ENCODE measurements at places on chromosomes 11 and 22.

DNA sequence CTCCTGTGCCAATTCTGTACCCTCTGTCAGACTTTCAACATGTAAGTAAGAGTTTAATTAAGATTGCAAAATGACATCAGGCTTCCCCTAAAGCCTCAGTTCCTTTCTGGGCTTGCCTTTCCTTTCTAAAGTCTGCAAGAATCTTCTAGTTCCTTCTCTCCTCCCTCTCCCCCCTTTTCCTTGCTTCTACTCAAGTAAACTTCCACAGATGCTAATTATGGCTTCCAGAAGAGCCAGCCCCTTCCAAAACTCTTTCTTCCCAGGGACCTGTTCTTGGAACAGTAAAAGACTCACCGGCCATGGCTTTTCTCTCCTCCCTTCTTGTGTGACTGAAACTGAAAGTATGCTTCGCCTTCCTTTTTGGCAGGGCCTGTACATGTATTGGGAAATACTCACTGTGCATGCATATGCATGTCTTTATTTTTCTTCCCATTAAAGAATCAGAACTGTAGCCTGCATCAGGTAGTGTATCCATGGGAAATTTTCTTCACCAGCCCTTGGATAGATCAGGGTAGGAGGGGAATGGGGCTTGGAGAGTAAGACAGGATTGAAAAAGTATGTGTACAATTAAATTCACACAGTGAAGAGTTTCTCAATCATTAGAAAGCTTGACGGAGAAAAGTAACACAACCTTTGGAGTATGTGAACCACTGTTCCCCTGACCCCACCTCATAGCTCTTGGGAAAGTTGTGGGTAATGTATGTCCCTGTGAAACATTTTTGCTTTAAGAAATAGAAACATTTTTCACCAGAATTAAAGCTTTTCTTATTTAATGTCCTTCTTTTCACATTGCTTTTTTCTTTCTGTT lies at the start of gene CASP1:
Gene CASP1, minus strand, starts transcription at position 332 of the 808 bp plus-strand sequence. Its CDS starts 31 bp downstream, at position 301.
- DNase-seq, result no peak

- DNase-seq, result peak; percentile 84
Measured at GRCh38 chr22:41688365-41689211, at the start of gene SNU13. TSS of gene SNU13 (minus strand) at chr22:41688867. CDS start at chr22:41688796, 71 bp downstream.

DNA sequence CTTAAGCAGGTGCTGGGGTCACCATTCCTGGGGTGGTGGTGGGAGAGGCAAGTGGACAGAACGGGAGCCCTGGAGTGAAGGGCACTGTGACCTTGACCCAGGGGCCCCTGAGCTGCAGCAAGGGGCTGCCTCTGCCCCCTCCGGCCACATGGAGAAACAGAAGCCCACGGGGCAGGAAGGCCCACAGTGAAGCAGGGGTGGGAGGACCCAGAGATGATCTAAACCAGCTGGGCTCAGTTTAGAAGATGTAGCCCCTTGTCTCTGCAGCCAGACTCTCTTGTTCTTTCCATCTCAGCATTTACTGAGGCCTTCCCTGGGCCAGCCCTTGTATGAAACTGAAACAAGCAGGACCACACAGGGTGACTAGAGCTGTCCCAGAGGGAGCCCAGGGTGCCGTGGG lies 30.5 kb downstream of the WNT11 start:
- DNase-seq, result no peak

- no peak for DNase-seq
Measured at GRCh38 chr11:98955551-98955950, 65.2 kb upstream of the CNTN5 start.

DNA sequence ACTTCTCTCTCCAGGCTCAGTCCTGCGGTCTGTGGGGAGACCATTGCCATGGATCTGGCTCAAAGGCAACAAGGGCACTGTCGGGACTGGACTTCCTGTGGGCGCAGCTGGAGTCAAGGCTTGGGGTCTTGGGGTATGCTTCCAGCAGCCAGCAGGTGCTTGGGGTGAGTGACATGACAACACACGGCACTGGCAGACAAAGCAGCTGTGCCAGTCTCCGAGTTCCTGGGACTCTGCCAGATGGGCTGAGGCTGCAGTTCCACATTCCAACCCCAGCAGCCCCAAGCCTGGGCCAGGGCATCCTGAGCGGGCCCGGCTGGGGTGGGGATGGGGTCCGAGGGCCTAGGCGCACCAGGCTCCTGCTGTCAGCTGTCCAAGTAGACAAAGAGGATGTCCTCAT lies 12.3 kb downstream of the GUCD1 start:
- no peak for DNase-seq

GRCh38 chr11:70067591-70068341 lies 10.4 kb upstream of the ANO1 start:
- DNase-seq, result no peak

GRCh38 chr11:47524291-47524874 lies 28.5 kb downstream of the CELF1 start:
- no peak for DNase-seq

- no peak for DNase-seq
Measured at GRCh38 chr11:81744336-81745116, 989.1 kb downstream of the FAM181B start.

DNA sequence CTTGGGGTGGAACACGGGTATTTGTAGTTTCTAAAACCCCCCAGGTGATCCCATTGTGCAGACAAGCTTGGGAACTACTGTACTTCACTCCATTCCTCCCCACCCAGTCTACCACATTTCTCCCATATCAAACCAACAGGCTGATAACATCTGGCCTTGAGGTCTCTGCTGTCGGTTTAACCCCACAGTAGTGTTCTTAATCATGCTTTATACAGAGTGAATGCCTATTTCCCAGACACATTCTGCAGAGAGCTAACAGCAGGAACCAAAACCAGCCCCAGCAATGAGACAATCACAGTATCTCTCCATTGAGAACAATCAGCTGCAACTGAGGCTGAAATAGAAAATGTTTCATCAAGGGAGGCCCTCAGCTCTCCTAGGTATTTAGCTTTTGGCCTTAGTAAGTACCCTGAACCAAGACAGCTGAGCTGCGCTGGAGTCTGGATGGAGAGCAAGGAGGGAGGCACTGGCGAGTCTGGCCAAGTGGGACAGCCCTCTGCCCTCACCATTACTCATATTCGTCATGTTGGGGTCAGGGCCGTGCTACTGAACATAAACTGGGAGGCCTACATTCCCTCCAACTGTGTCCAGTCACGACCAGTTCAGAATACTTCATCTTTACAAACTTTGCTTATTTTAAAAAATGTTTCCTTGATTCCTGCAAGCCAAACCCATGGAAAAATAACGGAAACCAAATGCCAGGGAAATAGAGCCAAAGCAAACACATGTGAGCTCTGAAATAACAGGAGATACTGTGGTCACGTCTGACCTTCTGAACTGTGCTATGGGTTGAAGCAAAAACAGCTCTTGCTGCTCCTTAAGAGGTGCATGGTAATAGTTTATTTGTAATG lies 81.0 kb downstream of the CCDC34 start:
- DNase-seq, result no peak

DNA sequence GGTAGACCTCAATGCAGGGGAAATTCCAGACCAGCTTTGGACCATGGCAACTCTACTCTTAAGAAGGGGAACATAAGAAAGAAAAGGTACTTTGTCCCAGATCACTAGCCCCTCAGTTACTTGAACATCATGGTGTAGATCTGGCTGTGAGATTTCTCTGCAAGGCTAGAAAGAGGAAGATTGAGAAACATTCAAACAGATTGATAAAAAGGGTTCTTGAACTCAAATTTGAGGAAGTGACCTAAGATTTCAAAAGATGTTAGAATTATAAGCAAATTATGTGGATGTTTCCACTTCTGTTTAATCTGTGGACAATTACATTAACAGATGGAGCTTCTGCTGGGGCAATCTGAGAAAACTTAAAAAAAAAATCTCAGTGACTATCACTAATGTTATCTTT lies 21.8 kb upstream of the UPB1 start:
- DNase-seq, result no peak

DNA sequence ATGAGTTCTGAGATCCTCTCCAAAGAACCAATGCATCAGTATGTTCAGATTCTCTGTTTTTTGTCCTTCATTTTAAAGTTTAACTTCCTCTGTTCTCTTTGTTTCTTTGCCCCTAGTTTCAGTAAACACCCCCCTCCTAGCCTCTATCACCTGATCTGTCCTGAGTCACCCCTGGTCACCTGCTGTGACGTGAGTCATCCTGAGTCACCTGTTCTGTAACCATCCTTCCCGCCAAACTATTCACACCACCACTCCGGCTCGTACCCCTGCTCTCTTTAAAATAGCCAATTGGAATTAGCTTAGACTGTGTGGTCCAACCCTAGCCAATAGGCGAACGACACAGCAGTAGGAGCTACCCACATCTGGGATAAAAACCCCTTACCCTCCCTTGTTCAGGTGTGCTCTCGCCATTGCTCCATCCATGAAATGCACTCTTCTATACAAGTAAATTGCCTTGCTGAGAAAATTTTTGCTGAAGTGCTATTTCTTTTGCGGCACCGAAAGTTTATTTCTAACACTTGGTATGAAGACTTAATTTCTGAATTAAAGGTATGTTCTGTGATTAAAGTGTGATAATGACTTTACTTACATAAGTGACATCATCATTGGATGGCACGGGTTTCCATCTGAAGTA lies 318.4 kb downstream of the AASDHPPT start:
- DNase-seq, result no peak

GRCh38 chr11:102920118-102920684 lies 35.3 kb downstream of the MMP13 start:
- no peak for DNase-seq

DNA sequence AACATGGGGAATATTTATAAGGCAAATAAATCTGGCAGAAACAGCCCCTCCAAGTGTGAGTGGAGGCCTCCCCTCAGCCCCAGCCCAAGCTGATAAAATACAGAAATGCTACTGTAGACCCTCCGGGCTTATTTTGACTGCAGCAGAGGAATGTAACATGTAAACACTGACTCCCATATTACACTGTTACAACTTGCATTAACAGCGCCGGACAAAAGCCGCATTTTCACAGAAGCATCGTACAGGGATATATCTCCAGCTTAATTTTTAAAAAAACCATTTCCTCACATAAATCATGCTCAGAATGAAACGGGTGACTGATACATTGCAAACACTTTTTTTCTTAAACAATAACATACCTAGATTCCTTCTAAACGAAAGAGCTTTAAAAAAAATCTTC lies 36.6 kb upstream of the COMT start:
- no peak for DNase-seq

DNA sequence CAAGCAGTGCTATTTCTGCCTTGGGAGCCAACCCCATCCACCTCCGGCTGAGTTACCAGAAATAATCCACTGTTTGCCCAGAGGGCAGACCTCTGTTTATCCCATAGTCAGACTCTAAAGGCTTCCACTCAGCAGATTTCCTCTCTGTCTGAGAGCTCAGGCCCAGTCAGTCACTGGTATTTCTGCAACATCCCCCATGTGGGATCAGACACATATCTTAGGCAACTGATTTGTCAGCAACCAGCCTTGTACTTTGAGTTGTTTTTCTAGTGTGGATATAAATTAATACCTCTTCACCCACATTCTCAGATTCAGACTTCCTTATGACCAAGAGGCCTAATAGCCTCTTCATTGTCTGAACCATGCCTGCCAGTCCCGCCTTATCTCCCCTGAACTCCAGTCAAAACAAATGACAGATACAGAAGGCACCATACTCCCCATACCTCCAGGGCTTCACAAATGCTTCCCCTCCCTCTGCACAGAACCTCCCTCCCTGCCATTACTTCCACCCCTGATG lies 193.6 kb downstream of the FAM76B start:
- DNase-seq, result no peak

DNA sequence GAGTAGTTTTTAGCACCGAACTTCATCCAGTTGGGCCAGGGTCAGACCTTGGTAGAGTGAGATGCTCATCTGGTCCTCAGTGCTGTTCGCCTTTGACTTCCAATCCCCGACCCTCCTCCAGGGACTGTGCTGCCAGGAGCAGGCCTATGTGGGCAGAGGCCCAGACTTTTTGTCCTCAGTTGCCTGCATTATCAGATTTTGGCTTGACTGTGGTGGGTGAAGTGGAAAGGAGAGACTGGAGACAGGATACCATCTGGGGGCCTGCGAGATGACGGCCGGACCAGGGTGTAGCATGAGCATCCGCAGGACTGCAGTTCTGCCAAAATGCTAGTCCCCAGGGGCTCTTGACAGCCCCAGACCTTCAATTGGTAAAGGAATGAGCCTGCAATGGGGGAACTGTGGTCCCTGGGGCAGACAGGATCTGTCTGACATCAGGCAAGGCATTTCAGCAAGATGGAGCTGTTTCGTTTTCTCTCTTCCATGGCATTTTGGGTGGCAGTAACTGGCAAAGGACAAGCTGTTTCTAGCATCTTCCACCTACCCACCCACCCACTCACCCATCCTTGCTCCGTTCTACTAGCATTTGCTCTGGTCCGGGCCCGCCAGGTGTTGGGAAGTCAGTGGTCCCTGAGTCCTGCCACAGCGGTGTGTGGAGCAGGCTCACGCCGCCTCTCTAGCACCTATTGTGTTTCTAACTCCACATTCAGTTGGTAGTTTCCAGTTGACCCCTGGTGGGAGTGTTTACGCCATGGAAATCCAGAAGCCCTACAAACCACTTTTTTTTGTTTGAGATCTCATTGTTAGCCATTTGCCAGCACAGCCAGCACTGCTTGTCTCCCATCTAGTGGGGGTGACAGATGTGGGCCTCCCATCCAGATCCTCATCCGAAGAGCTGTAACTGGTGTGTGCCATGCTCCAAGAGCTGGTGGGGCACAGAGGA lies 53.5 kb downstream of the OTOG start:
- no peak for DNase-seq

GRCh38 chr11:76685831-76686230 lies 15.3 kb upstream of the LRRC32 start:
- no peak for DNase-seq

DNA sequence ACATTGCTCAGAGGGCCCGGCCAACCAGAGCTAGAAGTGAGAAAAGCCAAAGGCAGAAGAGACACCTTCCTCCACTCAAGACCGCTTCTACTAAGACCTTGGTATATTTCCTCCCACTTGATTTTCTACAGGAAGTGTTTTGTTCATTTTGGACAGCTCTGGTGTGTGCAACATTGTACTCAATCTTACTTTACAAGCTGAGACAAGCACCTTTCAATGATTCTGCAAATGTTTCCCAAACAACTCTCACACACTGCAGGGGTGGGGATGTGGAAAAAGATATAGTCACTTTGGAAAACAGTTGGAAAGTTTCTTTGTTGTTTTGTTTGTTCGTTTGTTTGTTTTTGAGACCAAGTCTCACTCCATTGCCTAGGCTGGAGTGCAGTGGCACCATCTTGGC lies 15.7 kb downstream of the MYO18B start:
- no peak for DNase-seq

DNA sequence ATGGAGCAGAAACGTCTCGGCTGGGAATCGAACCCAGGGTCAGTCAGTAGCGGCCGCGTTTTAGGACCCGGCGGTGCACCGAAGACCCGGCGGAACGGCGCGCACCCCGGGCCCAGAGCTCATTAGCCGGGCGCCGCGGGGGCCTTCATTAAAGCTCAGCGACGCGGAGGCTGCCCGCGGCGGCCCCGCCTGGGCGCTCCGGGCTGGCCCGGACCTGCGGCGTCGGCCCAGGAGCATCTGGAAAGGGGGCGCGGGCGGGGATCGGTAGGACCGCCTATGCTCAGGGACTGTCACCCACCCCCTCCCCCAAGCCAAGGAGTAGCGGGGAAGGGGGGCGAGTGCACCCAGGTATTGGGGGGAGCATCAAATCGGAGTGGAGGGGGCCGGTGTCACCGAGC lies 52.2 kb downstream of the CYTH4 start:
- DNase-seq, result no peak

- no peak for DNase-seq
Measured at GRCh38 chr11:102840018-102840417, 3.4 kb downstream of the MMP3 start.

Data from stimulated activated CD4-positive, alpha-beta T cell treated with anti-CD3 and anti-CD28 coated beads, TNF-alpha, amount 100 ng/mL, for 4 hours (primary cell).